T-helper 17 cell (primary cell): ENCODE measurements at places on chromosomes 5 and 9.

DNA sequence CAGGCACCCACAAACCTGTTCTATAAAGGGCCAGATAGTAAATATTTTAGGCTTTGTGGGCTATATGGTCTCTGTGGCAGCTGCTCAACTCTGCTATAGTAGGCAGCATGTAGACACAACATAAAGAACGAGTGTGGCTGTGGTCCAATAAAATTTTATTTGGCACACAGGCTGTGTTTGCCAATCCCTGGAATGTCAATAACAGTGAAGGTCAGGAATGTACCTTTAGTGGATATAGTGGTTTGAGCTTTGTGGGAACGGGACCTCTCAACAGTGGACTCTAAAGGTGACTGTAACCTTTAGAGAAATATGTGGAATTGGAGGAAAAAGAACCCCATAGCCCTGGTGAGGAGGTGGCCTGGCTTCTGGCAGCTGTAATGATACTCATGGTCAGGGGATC is 145.2 kb downstream of the MAST4 start:
- H3K36me3 ChIP-seq = peaks cover 4% of the 10 kb centered on the region
- DNase-seq = no peak
- no peak overlapping the region for H3K27ac ChIP-seq
- peaks cover 9% of the 10 kb centered on the region for H3K4me1 ChIP-seq
- H3K4me3 ChIP-seq = no peak overlapping the region

DNA sequence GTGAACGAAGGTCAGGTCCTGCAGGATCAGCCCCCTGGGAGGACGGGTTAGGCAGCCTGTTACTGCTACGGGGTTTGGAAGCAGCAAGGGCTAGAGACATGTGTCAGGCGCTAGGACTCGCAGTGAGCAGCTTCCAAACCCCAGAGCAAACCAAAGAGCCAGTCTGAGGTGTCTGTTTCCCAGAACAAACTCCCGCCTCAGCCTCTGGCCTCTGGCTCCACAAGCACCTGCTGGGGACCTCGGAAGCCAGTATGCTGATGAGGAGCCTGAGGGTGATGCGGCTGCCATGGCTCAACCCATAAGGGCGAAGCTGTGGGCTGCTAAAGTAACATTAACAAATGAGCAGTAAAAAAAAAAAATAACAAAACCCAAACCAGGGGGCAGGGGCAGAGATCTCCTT is 35.0 kb downstream of the PRRT1B start:
- peaks cover 4% of the 10 kb centered on the region for H3K36me3 ChIP-seq
- no peak overlapping the region for H3K4me3 ChIP-seq
- no peak for DNase-seq
- peaks cover 21% of the 10 kb centered on the region for H3K4me1 ChIP-seq

- no peaks in the 10 kb centered on the region for H3K36me3 ChIP-seq
- no peak overlapping the region for H3K4me3 ChIP-seq
These were observed 15.7 kb downstream of the FTMT start for GRCh38 chr5:121867403-121867802.

- DNase-seq = no peak
- H3K36me3 ChIP-seq = peaks cover 23% of the 10 kb centered on the region
- no peaks in the 10 kb centered on the region for H3K27me3 ChIP-seq
- no peak overlapping the region for H3K4me3 ChIP-seq
- H3K4me1 ChIP-seq = peaks cover 16% of the 10 kb centered on the region
These were observed 12.6 kb downstream of the TRIM23 start for GRCh38 chr5:65611524-65611923.

- no peak overlapping the region for H3K4me3 ChIP-seq
- H3K27me3 ChIP-seq = no peaks in the 10 kb centered on the region
- peaks cover 2% of the 10 kb centered on the region for H3K4me1 ChIP-seq
- DNase-seq = no peak
These were observed 81.5 kb upstream of the GRHPR start for GRCh38 chr9:37340961-37341360.

DNA sequence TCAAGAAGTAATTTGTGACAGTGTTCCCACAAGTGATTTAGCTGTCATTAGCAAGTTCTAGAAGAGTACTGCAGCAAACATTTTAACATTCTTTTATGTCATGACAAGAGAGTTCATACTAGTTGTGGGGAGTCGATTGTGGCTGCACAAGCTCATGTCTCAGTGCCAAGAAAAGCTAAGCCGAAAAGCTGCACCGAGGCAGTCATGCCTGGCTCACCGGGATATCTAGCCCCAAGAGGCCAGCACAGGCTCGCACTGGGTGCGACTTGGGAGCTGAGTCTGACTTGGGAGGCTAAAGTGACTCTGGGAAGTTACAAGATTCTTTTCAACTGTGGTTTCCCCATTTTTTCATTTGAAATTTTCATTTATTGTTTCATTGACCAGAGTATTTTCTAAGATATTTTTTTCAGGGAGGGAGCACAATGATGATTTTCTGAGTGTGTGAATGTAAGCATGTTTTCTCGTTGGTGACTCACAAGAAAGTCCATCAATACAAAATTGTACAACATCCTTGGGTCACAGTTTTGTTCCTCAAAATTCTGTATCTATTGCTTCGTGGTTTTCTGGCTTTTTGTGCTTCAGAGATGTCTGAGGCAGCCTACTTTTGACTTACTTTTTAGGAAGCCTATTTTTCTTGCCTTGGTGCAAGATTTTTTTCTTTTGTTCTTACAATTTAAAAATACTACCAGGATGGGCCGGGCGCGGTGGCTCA is 18.7 kb downstream of the CAST start:
- H3K4me1 ChIP-seq = peaks cover 21% of the 10 kb centered on the region
- DNase-seq = no peak
- H3K4me3 ChIP-seq = no peak overlapping the region
- no peaks in the 10 kb centered on the region for H3K27me3 ChIP-seq
- H3K27ac ChIP-seq = peak overlapping the region; percentile 14
- H3K36me3 ChIP-seq = peaks cover 5% of the 10 kb centered on the region

GRCh38 chr9:95024097-95024671 is 293.3 kb downstream of the FANCC start:
- H3K27me3 ChIP-seq = no peaks in the 10 kb centered on the region
- no peak for DNase-seq
- no peak overlapping the region for H3K4me3 ChIP-seq
- no peak overlapping the region for H3K27ac ChIP-seq
- H3K4me1 ChIP-seq = peaks cover 2% of the 10 kb centered on the region
- no peaks in the 10 kb centered on the region for H3K36me3 ChIP-seq

- H3K27me3 ChIP-seq = no peaks in the 10 kb centered on the region
- DNase-seq = no peak
- no peak overlapping the region for H3K4me3 ChIP-seq
- no peak overlapping the region for H3K27ac ChIP-seq
These were observed 647.3 kb downstream of the BRINP1 start for GRCh38 chr9:118721923-118722322.

DNA sequence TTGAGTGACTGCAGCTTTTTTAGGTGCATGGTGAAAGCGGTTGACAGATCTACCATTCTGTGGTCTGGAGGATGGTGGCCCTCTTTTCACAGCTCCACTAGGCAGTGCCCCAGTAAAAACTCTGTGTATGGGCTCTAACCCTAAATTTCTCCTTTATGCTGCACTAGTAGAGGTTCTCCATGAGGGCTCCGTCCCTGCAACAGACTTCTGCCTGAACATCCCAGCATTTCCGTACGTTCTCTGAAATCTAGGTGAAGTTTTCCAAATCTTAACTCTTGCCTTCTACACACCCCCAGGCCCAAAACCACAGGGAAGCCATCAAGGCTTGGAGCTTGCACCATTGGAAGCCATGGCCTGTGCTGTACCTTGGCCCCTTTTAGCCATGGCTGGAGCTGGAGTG is 1898.1 kb upstream of the NUDT12 start:
- H3K27me3 ChIP-seq = no peaks in the 10 kb centered on the region
- H3K4me3 ChIP-seq = no peak overlapping the region
- DNase-seq = no peak
- H3K4me1 ChIP-seq = no peaks in the 10 kb centered on the region
